ENCODE measurements at places on chromosomes 16 and 17.

- no peak for DNase-seq
Observed at GRCh38 chr17:19019041-19019941, 14.7 kb upstream of the FAM83G start.

DNA sequence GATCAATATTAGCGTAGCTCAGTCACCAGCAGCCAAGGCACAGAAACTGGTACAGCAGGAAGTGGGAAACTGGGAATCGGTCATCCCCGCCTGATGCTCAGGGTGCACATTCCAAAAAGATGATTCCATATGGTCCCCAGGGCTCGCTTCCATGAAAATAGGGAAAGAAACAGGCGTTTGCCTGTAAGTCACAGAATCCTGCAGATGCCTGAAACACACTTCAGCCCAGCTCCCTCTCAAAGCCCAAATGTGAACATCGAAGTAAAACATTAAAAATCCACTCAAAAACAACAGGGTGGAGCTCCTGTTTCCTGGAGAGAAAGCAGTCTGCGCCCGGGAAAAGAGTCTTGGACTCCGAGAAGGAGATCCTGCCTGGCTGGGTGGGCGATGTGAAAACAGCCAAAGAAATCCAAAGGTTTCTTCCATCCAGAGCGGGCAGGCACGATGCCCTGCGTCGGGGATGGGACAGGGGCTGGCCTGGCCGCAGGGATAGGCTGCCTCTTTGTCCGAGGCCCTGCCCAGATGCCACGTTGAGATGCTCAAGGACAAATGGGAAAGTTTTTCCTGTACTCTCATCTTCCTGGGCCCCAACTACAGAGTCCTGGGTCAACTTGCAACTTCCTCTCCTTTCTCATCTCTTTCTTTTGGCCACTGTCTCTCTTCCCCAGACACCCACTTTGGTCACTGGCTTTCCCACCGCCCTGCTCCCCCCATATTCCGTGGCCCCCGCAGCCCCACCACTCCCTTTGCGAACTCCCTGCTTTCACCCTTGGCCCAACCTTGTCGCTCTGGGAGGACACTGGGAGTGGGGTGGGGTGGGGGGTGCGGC is 743 bp downstream of the WIPI1 start:
- DNase-seq: peak; percentile 81

- peak; percentile 80 for DNase-seq
Observed at GRCh38 chr17:32319548-32319905, 22.4 kb downstream of the C17orf75 start.

DNA sequence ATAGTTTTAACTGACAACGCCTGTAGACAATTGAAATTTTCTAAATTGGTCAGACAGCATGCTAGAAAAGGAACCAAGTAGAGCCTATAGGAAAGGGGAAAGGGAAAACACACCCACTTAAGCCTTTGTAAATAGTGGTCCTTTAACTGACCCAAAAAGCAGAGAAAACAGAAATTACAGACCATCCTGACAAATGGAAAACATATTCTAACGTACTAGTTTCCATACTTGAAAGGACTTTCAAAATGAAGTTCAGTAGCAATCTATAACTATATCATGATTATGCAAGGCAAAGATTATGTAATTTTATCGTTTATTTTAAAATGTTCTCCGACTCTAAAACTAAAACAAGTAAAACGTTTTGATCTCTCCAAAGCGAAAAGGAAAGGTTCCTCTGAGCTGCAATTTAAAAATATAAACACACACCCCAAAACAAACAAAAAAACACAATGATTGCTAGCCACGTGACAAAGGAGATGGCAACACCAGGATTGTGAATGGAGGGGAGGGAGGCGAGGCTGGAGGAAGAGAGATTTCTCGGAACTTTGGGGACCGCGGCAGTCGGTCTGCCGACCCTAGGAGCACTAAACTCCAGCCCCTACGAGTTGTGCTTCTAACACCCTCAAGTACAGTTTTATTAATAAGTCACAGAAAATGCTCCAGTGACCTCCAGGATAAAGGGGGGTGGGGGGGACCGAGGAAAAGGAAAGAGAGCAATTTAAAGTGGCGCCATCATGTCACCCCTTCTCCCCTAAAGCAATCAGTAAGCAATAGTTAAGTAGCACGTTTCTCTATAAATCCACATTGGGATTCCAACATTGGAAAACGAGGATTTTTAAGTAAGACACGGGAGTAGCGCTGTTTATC is 1.7 kb downstream of the KANSL1 start:
- no peak for DNase-seq

DNA sequence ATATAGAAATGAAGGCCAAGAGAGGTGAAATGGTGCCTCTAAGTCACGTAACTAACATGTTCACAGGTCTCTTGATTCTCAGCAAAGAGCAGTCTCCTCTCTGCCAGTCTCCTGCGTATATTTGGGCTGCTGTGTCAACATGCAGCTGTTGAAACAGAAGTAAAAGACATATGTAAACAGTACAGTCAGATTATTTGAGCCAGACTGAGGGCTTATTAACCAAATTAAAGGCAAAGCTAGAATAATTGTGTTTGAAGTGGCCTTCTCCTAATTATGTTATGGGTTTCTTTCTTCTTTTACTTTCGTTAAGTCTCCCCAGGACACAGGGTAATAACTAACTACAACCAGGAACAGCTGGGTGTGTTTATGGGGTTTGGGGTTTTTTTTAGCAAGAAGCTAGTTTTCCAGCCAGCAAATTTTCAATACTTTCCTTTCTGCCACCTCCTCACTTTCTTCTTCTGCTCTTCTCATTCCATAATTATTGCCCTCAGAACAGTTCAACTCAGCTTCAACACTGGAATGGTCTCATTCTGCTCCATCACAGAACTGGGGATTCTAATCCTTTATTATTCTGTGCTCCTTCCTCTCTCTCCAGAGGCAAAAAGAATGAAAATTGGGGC is 18.4 kb downstream of the G6PC1 start:
- no peak for DNase-seq

DNA sequence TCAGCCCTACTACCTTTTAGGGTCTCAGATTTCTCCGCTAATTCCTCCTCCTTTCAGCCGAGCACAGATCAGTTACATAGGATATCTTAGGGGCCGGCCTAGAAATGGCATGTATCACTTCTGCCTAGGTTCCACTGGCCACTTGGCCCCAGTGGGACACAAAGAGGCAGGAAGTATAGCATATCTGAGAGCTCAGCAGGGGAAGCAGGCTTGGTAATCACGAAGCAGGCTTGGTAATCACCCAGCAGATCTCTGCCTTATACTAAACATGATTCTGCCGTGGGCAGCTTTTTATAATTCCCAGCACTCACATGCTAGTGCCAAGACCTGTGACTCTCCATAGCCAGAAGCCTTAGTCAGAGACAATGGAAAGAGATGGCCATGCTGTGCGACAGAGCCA is 59.6 kb upstream of the CACNG5 start:
- DNase-seq: no peak

DNA sequence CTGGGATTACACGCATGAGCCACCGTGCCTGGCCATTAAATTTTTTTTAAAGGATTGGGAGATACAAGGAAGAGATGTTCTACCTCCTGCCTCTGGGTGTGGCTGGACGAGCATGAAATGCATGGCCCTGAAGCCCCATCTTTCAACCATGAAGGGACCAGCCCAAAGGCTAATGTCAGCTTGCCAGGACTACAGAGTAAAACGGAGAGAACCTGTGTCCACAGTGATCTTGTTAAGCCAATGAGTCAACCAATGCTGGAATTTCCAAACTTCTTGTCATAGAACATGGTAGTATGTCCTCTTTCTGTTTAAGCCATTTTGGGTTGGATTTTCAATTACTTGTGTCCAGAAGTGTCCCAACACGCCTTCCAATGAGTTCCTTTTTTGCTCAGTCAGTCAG is 71.3 kb downstream of the RTN4RL1 start:
- DNase-seq: no peak

Measured in upper lobe of left lung (tissue), 6 donors.